Activated T-cell treated with anti-CD3 and anti-CD28 coated beads, Interleukin-2, amount 50 U/mL, for 72 hours (primary cell): ENCODE measurements at places on chromosomes 5 and 9. TPM values are rescaled to one million over a fixed set of nuclear protein-coding genes. Genes with fewer than 3 reads are reported as not detected.

GRCh38 chr5:95709967-95710650, 21.0 kb upstream of the RHOBTB3 start:
- H3K4me1 ChIP-seq, result peaks cover 22% of the 10 kb centered on the region
- no peak for DNase-seq
- H3K4me3 ChIP-seq, result no peak overlapping the region
- H3K27me3 ChIP-seq, result peaks cover 7% of the 10 kb centered on the region
- no peaks in the 10 kb centered on the region for H3K36me3 ChIP-seq
- no peak overlapping the region for H3K27ac ChIP-seq

HRCT1 gene
- not detected for total RNA-seq

ARL14EPL gene
- not detected for total RNA-seq

GRCh38 chr5:51495672-51496071, 112.4 kb downstream of the ISL1 start:
- DNase-seq, result no peak
- H3K27ac ChIP-seq, result no peak overlapping the region
- H3K4me3 ChIP-seq, result no peak overlapping the region
- H3K4me1 ChIP-seq, result no peaks in the 10 kb centered on the region
- H3K36me3 ChIP-seq, result peaks cover 3% of the 10 kb centered on the region

STXBP1 gene
- total RNA-seq, result 14.5 TPM

GRCh38 chr5:150960791-150961396, 56.1 kb upstream of the ZNF300 start:
- H3K27me3 ChIP-seq, result peaks cover 7% of the 10 kb centered on the region
- DNase-seq, result no peak
- H3K36me3 ChIP-seq, result peaks cover 13% of the 10 kb centered on the region
- H3K27ac ChIP-seq, result no peak overlapping the region
- no peaks in the 10 kb centered on the region for H3K4me1 ChIP-seq

DNA sequence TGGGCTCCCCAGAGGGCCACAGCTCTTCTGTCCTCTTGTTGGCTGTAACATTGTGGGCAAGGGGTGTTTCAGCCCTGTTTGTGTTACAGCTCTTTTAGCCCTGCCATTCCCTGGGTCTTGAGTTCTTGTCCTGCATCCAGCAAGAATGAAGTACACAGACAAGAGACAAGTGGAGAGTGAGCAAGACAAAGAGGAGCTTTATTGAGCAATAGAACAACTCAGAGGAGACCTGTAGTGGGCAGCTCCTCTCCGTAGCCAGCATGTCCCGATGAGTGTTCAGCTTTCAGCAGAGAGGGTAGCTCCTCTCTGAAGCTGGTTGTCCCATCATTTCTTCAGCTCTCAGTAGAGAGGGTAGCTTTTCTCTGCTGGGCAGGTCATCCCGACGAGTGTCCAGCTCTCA, 22.9 kb downstream of the JMY start:
- H3K4me3 ChIP-seq, result no peak overlapping the region
- DNase-seq, result no peak
- no peaks in the 10 kb centered on the region for H3K27me3 ChIP-seq
- no peak overlapping the region for H3K27ac ChIP-seq

GRCh38 chr9:10339152-10339551, 273.6 kb downstream of the PTPRD start:
- no peak overlapping the region for H3K4me3 ChIP-seq
- H3K27ac ChIP-seq, result no peak overlapping the region
- no peaks in the 10 kb centered on the region for H3K27me3 ChIP-seq
- DNase-seq, result no peak

PCDHB1 gene
- not detected for total RNA-seq

GRCh38 chr5:62083247-62083646, 222.8 kb upstream of the KIF2A start:
- peaks cover 5% of the 10 kb centered on the region for H3K4me1 ChIP-seq
- no peaks in the 10 kb centered on the region for H3K27me3 ChIP-seq
- H3K27ac ChIP-seq, result no peak overlapping the region
- no peak overlapping the region for H3K4me3 ChIP-seq

GRCh38 chr9:114366334-114367128, 21.3 kb downstream of the AKNA start:
- peaks cover 14% of the 10 kb centered on the region for H3K36me3 ChIP-seq
- no peaks in the 10 kb centered on the region for H3K27me3 ChIP-seq
- DNase-seq, result peak; percentile 48

GRCh38 chr5:68049053-68049713, 166.4 kb upstream of the PIK3R1 start:
- no peaks in the 10 kb centered on the region for H3K4me1 ChIP-seq
- peaks cover 23% of the 10 kb centered on the region for H3K27me3 ChIP-seq
- no peak overlapping the region for H3K4me3 ChIP-seq
- no peak overlapping the region for H3K27ac ChIP-seq
- peaks cover 4% of the 10 kb centered on the region for H3K36me3 ChIP-seq
- no peak for DNase-seq

- H3K27ac ChIP-seq, result peak overlapping the region; percentile 96
- H3K27me3 ChIP-seq, result no peaks in the 10 kb centered on the region
- peak overlapping the region; percentile 98 for H3K4me3 ChIP-seq
- H3K36me3 ChIP-seq, result peaks cover 29% of the 10 kb centered on the region
These were observed 739 bp downstream of the PPP2CA start for GRCh38 chr5:134224888-134225779.

DNA sequence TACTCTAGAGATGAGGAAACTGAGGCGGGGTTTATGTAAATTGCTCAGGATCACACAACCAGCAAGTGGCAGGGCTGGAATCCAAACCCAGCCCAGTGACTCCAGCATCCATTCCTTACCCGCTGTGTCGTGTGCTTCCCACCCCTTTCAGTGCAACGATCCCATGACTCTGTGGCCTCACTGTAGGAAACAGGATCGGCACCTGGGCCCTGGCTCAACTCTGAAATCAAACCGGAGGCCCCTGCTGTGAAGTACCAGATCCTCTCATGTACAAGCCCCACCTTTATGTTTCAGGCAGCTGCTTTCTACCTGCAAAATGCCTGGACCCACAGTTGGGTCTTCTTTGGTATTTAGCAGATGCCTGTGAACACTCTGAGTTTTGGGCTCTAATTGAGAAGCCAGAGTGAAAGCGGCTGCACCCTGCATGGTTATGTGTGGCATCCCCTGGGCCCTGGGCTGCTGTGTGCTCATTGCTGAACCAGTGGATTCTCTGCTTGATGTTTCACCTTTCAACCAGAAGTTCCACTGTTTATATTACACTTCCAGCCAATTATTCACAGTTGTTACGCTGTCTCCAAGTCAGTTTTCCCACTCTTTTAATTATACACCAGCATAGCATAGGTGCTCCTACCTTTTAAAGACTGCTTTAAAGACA, 36.7 kb downstream of the ABLIM3 start:
- peaks cover 19% of the 10 kb centered on the region for H3K27me3 ChIP-seq
- DNase-seq, result no peak
- H3K4me3 ChIP-seq, result no peak overlapping the region
- H3K4me1 ChIP-seq, result no peaks in the 10 kb centered on the region

- no peak for DNase-seq
- no peaks in the 10 kb centered on the region for H3K4me1 ChIP-seq
- H3K4me3 ChIP-seq, result no peak overlapping the region
- peaks cover 2% of the 10 kb centered on the region for H3K36me3 ChIP-seq
- no peaks in the 10 kb centered on the region for H3K27me3 ChIP-seq
- H3K27ac ChIP-seq, result no peak overlapping the region
These were observed 46.8 kb downstream of the CYLC2 start for GRCh38 chr9:103041961-103042360.

HTR1A gene
- not detected for total RNA-seq

- H3K27ac ChIP-seq, result no peak overlapping the region
- no peaks in the 10 kb centered on the region for H3K36me3 ChIP-seq
- no peaks in the 10 kb centered on the region for H3K27me3 ChIP-seq
- no peak for DNase-seq
These were observed 396.0 kb upstream of the ZNF608 start for GRCh38 chr5:125142458-125142857.

AP3B1 gene
- total RNA-seq, result 43.6 TPM

TAF7 gene
- 56.7 TPM for total RNA-seq

IQGAP2 gene
- total RNA-seq, result 108 TPM

ZNF483 gene
- total RNA-seq, result 2.0 TPM

DNA sequence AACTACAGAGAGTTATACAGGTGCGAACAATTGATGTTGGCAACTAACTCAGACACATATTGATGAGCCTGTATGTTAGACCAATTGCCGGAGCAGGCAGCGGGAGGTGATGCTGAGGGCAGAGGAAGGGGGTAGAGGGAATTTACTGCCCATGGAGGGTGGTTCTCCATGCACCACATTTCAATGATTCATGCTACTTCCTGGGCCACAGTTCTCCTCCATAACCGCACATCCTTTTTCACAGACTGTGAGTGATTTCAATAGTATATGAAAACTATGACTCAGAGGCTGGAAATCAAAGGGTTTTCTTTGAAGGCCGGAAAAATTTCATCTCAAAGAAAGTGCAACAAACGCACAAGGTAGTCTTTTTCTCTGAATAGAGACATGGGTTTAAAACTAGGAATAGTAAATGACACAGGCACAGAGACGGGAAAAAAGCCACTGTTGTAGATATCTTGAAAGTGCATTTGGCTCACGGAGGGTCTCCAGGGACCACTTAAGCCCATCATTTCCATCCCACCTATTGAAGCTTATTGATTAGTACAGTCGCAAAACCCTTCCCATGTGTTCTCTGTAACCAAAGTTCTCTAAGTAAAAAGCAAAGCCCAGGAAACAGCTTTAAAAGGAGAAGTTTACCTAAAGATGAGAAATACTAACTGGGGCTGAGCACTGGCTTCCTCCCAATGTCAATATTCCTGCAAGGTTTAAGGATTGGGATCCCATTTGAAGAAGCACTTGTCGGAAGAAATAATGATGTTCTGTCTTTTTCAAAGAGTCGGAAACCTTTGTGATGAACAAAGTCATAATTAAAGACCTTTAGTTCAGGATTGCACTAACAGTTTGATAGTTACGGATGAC, 28.0 kb upstream of the ADAM19 start:
- no peaks in the 10 kb centered on the region for H3K27me3 ChIP-seq
- peaks cover 90% of the 10 kb centered on the region for H3K4me1 ChIP-seq
- peak overlapping the region; percentile 53 for H3K27ac ChIP-seq
- peaks cover 1% of the 10 kb centered on the region for H3K36me3 ChIP-seq
- H3K4me3 ChIP-seq, result peak overlapping the region; percentile 75
- peak; percentile 71 for DNase-seq
